Lung (tissue), 17 donors: ENCODE measurements at places on chromosomes 16 and 17. TPM values are rescaled to one million over a fixed set of nuclear protein-coding genes. Genes with fewer than 3 reads are reported as not detected.

DNA sequence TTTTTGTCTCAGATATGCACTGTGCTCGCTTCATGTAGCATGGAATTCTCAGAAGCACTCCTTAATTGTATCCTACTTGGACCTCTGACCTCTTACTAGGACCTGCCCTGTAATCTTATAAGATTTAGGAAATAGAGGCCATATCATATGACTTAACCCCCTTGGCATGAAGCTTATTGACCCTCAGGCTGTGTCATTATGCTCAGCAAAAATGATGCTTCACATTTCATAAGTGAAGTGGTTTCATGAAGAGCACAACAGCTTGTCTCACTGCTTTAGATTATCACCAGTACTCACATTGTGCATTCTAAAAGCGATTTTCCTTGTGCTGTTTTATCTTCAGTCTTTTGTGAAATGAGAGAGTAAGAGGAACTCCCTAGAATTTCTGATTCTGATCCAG, 6.4 kb downstream of the PHKB start:
- no peak for DNase-seq

GRCh38 chr17:40061609-40062038, 1.1 kb upstream of the THRA start:
- DNase-seq: no peak

DNA sequence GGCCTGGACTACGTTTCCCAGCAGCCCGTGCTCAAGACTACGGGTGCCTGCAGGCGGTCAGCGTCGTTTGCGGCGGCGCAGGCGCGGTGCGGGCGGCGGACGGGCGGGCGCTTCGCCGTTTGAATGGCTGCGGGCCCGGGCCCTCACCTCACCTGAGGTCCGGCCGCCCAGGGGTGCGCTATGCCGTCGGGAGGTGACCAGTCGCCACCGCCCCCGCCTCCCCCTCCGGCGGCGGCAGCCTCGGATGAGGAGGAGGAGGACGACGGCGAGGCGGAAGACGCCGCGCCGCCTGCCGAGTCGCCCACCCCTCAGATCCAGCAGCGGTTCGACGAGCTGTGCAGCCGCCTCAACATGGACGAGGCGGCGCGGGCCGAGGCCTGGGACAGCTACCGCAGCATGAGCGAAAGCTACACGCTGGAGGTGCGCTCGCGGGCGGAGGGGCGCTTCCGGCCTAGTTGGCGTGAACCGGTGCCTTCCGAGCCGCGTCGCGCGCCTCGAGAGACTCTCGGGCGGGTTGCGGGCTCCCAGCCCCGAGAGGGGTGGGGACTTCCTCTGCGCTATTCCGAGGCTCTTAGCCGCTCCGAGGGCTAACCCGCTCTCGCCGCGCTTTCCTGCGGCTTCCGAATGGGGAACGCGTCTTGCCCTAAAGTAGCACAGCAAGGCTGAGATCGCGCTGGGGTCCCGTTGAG, at the start of gene RBL2:
Gene RBL2, plus strand, starts transcription at position 95 of the 689 bp plus-strand sequence. Its CDS starts 86 bp downstream, at position 181.
- peak; percentile 87 for DNase-seq

- no peak for DNase-seq
Observed at GRCh38 chr17:14741491-14741890, 440.6 kb downstream of the HS3ST3B1 start.

DNA sequence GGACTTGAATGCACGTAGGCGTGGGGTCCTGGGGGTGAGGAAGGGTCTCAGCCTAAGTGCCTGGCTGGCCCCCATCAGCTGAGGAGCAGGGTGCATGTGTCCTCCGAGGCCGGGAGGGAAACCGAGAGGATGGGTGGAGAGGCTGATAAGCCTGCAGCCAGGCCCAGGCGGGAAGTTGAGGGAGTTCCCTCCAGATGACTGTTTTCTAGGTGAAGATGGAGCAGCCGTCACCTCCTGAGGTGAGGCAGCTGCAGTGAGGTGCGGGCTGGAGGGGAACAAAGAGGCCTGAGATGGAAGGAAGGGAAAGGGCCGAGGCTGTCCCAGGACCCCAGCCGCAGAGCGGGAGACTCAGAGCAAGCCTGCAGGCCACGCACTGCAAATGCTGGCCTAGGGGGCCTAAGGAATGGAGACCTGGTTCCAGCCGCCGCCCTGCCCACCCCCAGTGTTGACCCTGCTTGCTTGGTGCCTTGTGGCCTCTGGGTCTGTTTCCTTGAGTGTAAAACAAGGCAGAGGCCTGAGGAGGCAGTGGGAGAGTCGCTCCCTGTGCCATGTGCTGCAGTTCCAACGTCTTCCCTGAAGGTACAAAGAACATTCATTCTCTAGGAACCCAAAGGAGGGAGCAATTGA, 3.0 kb downstream of the PECAM1 start:
- no peak for DNase-seq

GRCh38 chr16:12178251-12178990, 201.9 kb downstream of the SNX29 start:
- peak; percentile 56 for DNase-seq

GRCh38 chr17:40515491-40516041, 14.1 kb upstream of the TNS4 start:
- no peak for DNase-seq

DNA sequence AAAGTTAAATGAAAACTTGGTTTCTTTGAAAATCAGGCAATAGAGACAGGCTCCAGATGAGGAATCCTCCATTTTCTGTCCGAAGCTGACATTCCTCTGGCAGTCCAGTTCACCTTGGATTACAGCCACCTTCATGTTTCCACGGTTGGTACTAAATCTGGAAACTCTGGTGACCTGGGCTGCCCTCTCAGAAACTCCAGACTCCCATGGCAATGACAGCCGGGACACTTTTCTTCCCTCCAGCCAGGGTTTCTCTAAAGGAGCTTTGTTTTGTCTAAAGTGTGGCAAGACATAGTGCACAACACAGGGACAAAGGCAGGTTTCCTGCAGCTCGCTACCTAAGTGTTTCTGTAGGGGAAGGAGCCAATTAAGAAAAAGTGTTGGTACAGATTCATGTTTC, 36.0 kb downstream of the CLUAP1 start:
- DNase-seq: no peak

The AGRP gene
- not detected for total RNA-seq

The IGSF6 gene
- total RNA-seq: 35.7 TPM

The HCRT gene
- not detected for total RNA-seq

The NOG gene
- 2.7 TPM for total RNA-seq

The SNAI3 gene
- total RNA-seq: 2.6 TPM

The KRT39 gene
- total RNA-seq: not detected

The C16orf54 gene
- 3.1 TPM for total RNA-seq
